Endodermal cell (in vitro differentiated cells): ENCODE measurements at places on chromosomes 13 and 19. TPM values are rescaled to one million over a fixed set of nuclear protein-coding genes. Genes with fewer than 3 reads are reported as not detected.
A peak's percentile ranks its signal among the peaks of the same experiment; 100 is the strongest.

DNA sequence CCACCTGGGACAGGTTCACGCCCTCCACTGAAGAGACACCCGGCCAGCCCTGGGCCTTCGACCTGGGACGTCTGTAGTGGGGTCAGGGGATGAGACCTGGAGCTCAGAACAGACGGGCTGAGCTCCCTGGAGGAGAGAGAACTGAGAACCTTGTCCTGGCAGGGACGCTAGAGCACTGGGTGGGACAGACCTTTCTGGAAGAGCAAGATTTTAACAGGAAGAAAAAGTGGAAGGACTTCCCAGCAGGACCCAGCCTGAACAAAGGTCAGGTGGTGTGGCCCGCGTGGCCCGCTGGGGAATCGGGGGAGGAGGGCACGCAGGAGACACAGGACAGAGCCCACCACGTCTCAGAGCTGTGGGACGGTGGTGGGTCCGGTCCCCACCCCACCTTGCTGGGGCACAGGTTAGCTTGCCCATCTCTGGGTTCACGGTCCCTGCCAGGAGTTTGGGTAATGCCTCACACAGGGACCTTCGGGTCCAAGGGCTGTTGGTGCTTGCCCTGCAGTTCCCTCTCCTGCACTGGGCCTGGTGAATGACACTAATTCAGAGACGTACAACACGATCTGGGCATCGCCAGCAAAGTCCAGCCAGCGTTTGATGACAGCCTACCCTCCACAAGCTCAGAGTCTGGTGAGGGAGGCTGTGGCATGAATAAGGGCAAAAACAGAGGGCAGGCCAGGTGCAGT lies 1.2 kb upstream of the EFNA2 start:
- no peak for DNase-seq

DNA sequence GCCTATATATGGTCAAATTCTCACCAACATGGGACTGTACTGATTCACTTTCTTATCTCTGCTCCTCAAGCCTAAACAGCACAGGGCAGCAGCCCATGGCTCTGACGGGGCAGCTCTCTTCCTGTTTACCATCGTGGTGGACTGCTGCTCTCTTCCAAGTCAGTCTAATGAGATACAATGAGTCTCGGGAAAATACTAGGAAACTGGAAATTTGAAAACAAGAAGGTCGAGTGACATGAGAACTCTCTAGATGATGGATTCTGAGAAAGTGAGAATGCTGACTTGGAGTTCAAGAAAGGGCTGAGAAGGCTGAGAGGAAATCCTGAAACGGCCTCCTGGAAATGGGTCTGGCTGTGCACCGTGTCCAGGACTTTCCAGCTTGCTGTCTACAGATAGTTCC lies 122.8 kb upstream of the ARGLU1 start:
- DNase-seq, result no peak

DNA sequence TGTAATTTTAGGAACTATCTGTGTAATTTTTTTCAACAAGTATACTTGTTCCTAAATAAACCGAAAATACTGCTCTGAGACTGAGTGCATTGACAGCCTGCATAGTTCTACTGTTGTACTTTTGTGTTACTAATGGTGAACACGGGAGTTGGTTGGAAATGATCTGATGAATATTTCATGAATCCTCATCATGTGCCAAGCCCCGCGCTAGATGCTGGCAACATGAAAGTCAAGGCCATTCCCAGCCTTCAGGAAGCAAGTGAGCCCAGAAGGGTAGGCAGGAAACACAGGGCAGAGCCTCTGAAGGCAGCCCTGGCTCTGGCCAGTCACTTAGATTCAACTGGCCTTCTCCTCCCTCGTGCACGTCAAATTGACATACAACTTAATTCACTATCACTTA lies 106.1 kb downstream of the ABCC4 start:
- DNase-seq, result peak; percentile 3

- DNase-seq, result peak; percentile 43
These were observed 23.2 kb upstream of the CRTC1 start for GRCh38 chr19:18660051-18660910.

CEACAM16 gene
- not detected in 2 replicates for total RNA-seq

DNA sequence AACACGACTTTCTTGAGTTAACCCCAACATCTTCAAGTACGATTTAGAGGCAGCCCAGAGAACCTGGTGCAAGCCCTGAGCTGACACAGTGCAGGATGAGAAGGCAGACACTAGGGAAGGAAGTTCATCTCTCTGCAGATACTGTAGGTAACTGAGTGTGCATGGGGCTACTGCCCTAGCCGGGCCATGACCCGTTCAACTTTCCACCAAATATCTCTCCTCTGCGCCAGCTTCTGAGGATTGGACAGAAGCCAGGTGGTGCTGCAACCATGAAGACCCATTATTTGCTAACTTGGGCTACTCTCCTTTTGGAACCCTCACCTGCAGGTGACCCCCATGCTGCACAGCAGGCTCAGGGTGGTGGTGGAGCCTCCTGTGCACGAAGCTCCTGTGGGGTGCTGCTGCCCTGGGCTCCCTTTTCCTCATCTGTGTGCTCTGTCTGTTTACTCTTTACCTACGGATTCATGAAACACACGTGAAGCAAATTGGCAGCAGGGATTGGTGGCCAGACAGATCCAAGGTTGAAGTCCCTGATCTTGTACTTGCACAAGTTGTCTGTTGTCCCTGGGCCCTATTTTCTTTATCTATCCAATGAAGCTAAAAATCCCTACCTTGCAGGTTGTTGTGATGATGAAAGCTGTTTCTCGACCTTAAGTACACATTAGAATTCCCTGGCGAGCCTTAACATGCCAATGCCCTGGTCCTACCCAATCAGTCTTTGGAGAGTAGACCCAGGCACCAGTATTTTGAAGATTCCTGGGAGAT lies 227.8 kb downstream of the LACC1 start:
- DNase-seq, result no peak

DNA sequence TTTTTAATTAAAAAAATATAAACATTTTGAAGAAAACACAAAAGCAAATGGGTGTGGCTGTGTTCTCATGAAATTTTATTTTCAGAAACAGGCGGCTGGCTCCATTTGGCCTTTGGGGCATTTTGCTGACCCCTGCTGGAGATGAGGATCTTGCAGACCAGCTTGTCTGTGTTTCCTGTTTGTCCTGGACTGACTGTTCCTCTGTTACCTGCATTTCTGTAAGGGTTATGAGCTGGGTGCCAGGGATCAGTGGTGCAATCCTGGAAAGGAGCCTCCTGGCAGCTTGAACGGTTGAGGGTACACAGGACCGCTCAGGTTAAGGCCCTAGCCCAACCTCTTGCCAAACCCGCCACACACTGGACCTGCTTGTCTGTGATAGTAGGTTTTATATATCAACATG lies 49.9 kb downstream of the ZNF787 start:
- DNase-seq, result peak; percentile 67

GRCh38 chr13:38636073-38636472 lies 50.8 kb upstream of the FREM2 start:
- no peak for DNase-seq

DNA sequence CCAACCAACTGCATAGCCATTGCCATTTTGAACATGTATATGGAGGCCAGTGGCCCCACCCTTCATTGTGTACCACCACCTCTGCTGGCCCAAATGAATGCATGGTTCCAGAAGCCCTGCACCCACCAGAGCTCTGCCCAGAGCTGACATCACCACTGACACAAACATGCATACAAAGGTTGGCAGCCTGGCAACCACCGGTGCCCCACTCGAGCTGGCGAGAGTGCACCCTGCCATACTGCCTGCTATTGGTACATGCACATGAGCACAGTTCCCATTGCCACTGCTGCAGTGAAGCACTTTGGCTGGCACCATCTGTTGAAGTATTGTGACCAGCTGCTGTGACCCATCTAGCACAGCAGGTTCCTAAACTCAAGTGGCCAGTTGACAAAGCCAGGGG lies 1564.9 kb downstream of the OLFM4 start:
- DNase-seq, result no peak

DNA sequence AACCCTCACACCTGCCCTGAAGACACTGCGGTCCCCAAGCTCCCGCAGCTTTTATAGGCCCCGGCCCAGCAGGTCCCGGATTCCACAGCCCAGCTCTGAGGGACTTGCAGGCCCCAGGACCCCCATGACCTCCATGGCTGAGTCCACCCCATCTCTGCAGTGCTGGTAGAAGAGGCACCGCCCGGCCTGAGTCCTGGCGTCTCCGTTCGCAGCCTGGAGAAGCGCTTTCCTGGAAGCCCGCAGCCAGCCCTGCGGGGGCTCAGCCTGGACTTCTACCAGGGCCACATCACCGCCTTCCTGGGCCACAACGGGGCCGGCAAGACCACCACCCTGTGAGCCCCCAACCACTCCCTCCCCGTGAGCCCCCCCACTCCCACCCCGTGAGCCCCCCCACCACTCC lies 9.2 kb downstream of the ABCA7 start:
- DNase-seq, result no peak

MEIOSIN gene
- 0.09 TPM in 1 of 2 replicates, not detected in the other for total RNA-seq

DNA sequence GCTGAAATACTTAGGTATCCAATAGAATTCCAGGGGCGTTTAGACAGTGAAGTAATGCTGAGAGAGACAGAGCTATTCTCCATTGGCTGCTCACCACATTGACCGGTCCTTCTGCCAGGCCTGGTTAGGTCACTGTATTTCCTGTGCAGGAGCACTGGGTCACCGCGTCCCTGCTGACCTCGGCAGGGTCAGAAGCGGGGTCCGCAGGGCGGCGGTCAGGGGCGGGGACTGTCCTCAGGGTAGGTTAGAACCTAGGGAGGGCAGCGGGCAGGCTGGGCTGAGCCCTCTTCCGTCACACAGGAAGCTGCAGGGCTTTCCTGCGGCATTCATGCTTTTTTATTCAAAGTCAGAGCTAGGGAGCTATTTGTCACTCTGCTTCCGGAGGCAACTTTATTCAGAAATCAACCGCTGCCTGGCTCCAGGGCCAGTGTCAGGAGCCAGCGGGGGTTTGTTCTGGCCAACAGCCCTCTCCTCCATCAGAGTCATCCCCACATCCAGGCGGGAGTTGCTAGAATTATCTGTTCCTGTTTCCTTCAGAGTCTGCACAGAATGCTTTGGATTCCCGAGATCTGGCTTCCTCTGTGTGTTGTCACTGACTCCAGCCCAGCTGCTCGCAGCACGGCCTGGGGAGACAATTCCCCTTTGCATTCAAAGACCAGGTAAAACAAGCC lies 81.2 kb upstream of the WASF3 start:
- peak; percentile 88 for DNase-seq

DNA sequence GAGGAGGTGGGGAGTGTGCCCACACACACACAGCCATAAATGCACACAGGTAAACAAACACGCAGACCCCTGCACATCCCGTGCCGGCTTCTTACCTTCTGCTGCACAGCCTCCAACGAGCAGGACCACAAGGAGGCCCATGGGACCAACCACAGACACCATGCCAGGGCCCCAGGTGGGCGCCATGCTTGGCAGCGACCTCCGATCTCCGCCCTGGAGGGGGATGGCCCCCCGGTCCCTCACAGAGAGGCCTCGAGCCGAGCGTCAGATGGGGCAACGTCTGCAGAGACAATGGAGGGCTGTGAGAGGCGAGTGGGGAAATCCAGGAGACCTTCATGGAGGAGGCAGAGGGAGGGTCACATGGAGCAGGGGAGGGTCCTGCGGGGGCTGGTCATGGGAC lies 54.7 kb downstream of the PTPRS start:
- no peak for DNase-seq
